Activated naive CD4-positive, alpha-beta T cell (primary cell): ENCODE measurements at places on chromosomes 7 and 10.

GRCh38 chr10:72483471-72483870, 128.8 kb upstream of the DNAJB12 start:
- DNase-seq = no peak

GRCh38 chr7:36208997-36209813, 56.2 kb downstream of the EEPD1 start:
- no peak for DNase-seq

GRCh38 chr7:1632916-1633785, 36.9 kb upstream of the ELFN1 start:
- no peak for DNase-seq

DNA sequence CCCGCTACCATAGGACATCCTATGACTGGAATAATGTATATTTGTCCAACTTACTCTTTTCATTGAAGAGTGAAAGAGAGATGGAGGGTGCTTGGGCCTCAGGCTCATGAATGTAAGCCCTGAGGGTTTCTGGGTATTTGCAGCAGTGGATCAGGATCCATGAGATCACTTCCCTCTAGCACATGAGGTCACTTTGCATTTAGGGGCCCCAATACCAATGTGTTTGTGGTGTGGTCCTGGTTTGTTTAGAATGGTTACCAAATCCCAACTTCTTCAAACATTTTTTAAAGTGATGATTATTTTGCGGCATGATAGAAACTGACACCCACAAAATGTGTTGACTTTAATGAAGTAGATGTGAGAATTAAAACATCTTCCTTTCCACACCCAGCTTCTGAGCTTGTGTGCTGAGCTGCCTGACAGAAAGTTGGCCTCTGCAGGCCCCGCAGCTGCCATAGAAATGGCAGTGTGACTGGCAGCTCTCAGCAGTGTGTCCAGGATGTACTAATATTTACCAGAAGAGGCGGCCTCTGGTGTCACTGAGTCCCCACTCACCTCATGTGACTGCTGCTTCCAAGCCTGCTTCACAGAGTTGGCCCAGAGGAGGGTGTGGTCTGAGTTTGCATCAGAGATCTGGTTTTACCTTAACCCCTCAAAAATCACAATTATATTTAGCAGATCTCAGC, 447.6 kb upstream of the NPVF start:
- DNase-seq = no peak

DNA sequence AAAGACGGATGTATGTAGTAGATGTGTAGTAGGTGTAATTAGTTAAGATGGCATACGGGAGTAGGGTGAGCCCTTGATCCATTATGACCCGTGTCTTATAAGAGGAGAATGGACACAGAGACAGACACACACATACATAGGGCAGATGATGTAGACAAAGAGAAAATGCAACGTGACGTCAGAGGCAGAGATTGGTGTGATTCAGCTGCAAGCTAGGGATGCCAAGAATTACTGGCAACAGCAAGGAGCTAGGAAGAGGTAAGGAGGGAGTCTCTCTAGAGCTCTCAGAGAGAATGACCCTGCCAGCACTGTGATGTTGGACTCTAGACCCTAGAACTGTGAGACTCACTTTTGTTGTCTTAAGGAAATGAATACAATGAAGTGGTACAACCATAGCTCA, 247.0 kb upstream of the HABP2 start:
- no peak for DNase-seq
